ENCODE measurements at places on chromosomes 16 and 17. TPM values are rescaled to one million over a fixed set of nuclear protein-coding genes. Genes with fewer than 3 reads are reported as not detected.

- no peak for DNase-seq
Measured at GRCh38 chr16:19085679-19086200, 18.3 kb downstream of the COQ7 start.

GRCh38 chr17:82449131-82449882, 1.2 kb downstream of the CYBC1 start:
- DNase-seq, result no peak

GRCh38 chr17:41184480-41184961, at the start of gene KRTAP4-1:
TSS of gene KRTAP4-1 (minus strand) at chr17:41184911. CDS start at chr17:41184854, 57 bp downstream.
- DNase-seq, result no peak

Gene FOXC2
- polyA plus RNA-seq, result 0.31 TPM

Gene CDR2L
- 12.5 TPM for polyA plus RNA-seq

Measured in right lung (tissue), 10 donors.